Cardiac fibroblast (primary cell): ENCODE measurements at places on chromosomes 4 and X.
A peak's percentile ranks its signal among the peaks of the same experiment; 100 is the strongest.

GRCh38 chrX:113048896-113049295 is 208.3 kb upstream of the AMOT start:
- no peak for DNase-seq

DNA sequence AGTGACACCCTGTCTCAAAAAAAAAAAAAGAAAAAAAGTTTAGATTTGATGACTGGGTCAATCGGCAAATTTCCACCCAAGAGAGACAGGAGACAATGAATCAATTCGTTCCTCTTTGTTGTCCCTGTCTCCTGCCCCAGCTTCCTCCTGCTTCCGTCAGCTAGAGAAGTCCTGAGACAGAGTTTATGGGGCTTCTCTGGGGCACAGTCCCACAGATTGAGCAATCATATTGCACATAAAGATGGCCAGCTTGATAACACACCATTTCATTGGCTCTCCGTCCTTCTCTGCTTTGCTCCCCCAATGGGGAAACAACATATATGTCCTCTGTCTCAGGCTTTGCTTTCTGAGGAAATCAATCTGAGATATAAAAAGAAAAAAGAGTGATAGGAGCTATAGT is 78.4 kb upstream of the FUNDC1 start:
- no peak for DNase-seq

DNA sequence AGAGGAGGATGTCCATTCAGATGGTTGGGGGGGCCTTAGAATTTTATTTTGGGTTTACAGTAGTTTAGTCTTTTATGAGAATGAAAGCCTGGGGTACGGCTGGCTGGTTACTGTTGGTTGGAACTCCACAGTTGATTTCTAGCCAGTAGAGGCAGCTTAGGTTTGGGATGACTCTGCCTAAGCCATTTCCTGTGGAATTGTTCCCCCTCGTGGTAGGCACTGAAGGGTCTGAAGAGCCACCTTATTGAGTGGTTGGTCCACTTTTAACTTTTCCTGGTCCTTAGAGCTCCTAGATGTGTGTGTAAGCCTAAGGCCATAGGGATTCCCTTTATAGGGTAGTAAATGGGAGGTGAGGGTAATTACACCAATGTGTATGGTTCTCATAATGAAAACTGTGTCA is 19.7 kb downstream of the SPIN3 start:
- DNase-seq = peak; percentile 36

- no peak for DNase-seq
Observed at GRCh38 chr4:2340272-2341061, 78.0 kb downstream of the ZFYVE28 start.

GRCh38 chr4:78186597-78187543 is 129.7 kb downstream of the FRAS1 start:
- DNase-seq = no peak

DNA sequence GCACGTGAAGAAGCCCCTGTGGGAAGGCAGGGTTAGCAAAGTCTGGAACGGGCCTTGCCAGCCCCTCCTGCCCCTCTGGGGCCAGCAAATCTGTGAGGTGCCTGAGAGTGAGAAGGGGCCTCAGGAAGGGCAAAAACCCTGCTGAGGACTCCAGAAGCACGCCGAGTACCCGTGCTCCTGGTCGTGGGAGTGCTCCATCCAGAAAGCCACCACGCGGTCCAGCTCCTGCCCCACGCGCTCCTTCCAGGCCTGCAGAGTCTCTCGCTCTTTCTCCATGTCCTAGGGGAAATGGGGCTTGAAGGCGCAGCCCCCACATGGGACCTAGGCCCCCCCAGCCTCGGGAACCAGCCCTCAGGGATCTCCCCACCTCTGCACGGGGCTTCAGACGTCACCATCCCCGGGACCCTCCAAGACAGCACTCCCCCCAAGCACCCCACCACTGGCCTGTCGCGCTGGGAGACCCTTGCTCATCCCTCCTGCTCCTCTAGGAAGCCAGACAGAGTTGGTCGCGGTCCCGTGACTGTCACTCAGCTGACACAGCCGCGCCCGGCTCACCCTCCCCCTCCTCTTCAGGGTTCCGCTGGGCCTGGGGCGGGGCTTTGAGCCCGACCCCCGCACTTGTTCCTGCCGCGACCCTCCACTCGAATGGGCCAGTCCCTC is at the start of gene RENBP:
Gene RENBP (minus strand): TSS at position 504 of the 660 bp plus-strand sequence. CDS start 33 bp downstream, at position 471.
- DNase-seq = no peak

DNA sequence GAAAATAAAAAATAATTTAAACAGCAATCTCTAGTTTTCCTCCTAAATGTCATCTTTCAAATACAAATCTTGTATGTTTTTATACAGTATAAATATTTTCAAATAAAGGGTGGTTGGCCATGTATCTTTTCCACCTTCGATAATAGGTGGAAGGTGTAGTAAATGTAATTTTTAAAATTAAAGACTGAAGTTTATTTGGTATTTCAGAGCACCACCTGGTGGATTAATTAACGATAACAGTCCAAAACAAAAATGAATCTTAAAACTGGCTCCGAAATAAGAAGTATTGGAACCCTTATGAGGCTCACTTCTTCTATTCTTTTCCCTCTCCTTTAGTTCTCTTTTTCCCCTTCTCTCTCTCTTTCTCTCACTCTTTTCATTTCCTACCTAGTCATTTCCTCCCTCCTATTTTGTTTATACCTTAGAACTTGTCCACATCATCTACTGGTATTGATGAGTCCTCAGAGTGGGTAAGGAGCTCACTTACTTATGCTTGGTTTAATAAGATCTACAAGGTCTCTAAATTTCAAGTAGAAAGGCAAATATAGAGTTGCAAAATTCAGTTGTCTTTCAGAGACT is 82.9 kb upstream of the EXOC1L start:
- peak; percentile 47 for DNase-seq

DNA sequence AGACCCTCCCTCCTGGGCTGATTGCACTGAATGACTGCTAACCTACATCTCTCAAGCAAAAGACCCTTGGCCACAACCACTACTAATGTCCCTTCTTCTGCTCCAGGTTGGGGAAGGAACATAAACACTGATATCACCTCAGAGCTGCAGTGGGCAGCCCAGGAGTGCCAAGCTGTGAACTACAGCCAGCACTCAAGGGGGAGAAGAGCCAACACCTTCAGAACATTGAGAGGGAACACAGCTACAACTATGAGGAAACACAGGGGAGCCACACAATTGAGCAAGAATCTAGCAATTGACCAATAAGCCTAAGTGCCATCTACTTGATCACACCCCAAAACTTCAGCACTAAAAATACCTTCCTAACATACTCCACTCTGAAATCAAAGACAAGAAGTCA is 222.8 kb downstream of the SPATA18 start:
- DNase-seq = no peak
